ENCODE measurements at places on chromosomes 5 and 9.

DNA sequence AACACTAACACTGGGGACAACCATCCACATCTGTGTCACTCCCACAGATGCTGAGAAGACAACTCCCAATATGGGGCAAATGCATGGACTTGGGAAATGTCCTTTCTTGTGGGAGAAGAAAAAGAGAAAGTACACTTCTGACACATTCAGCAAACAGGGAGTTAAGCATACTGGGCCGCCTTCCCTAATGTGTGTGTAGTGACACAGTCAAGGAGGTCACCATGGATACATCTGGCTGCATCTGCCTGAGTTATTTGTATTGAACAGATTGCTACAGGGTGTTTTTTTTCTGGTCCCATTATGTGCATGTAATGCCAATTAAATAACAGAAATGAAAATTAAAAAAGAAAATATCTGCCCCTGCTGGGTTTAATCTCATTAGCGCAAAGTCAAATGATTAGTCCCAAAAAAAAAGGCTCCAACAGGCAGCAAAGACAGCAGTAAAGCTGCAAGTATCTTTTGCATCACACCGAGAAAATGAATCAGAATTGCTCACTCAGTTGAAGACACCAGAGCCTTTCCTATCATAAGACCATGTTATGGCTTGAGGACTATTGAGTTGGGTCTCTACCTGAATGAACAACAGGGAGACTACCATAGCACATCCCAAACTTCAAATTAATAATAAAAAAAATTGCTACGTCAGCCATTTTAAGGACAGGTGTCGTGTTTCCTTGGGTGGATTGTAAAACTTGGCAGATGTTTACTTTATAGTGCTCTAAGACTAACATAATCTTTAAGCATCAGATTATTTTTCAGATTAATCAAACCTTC is 395.9 kb downstream of the DTWD2 start:
- DNase-seq, result no peak

DNA sequence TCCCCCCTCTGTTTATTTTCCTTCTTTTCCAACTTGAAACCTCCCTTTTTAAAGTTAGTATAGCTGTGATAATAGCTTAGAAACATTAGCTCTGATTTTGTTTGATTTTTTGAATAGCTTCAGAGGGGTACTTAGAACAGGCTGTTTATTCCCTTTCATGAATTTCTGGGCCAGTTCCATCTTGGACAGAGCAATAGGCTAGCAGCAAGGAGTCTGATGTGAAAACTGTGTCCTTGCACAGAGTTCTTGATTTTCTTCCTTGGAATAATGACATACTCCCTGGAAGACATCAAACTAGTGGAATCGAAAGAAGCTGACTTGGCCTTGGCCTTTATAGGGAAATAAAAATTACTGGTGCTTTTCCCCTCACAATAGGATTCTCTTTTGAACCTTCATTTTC is 32.9 kb downstream of the NTRK2 start:
- DNase-seq, result no peak

DNA sequence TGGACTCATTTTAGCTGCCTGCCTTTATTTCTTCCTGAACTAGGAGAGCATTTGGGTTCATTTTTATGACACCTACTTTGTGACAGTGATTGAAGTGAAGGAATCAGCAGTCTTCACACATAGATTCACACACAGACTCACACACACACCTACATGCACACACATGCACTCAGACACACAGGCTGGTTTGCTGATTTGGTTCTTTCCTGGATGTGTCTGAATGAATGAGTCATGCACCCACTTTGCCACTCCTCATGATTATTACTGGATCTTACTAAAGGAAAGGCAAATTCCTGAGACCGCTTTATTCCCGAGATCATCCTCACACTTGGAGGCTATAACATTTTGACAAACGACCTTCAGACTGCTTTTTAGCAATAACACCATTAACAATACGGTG is 529.5 kb downstream of the AGTPBP1 start:
- no peak for DNase-seq

DNA sequence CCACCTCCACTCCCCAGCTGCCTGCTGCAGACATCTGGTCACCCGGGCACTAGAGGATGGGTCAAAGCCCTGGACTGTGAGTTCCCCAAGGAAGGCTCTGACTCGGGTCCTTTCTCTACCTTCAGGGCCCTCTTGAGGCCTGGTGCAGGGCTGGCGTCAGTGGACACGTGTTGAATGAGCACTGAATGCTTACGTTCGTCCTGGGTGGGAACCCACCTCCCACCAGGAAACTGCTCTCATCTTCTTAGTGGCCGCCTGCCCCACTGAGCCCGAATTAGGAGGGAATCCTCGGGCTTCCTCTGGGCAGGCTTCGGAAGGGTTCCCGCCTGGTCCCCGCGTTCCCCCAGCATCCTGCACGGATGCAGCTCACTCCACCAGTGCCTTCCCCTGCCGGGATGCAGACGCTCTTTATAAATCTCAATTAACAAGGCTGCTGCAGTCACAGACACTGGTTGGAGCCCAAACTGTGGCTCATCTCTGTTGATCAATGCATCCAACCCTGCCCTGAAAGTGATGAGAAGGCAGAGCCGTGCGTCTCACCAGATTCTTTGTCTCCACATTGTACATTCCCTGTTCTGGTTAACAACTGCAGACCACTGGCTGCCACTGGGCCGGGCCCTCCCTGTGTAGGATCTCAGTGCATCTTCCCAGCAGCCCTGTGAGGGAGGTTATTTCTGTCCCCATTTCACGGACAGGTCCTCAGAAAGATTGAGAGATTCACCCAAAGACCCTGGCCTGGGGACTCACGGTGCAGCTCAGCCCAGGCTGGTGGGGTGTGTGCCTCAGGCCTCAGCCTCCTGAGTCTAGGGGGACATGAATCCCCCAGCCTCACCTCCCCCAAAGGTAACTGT is 168.8 kb downstream of the GAPVD1 start:
- DNase-seq, result no peak

DNA sequence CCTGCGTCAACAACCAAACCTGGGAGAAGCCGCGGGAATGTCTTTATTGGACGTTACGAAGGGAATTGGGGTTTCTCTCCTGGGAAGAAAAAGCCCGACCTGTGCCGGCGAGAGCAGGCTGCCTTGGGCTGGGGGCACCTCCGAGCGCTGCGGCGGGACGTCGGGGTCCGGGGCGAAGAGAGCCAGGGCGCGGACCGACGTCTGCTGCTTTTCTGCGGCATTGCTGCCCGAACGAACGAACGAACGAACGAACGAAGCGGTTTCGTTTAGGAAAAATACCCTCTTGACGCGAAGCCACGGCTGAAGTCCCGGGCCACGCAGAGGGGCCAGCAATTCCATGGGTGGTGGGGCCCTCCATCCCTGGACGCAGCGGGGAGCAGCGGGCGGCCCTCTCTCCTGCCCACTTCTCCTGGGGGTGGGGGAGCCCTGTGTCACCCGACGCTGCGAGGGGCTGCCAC is 4.8 kb upstream of the PITX1 start:
- no peak for DNase-seq

DNA sequence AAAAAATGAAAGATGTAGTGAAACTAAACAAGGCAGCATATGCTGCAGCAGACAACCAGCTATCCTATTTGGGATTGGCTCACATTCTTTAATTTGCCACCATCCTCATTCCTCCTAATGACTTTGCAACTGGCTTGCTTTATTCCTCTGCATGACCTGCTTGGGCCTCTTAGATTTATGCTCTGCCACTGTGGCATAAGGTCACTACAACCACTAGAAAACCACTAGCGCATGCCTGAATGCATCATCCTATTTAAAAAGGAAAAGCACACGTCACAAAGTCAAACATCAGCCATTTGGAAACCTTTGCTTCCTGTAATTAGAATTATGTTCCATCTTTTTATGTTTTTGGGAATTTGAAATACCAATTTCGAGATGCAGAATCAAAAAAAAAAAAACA is 40.8 kb upstream of the CCDC152 start:
- DNase-seq, result no peak

DNA sequence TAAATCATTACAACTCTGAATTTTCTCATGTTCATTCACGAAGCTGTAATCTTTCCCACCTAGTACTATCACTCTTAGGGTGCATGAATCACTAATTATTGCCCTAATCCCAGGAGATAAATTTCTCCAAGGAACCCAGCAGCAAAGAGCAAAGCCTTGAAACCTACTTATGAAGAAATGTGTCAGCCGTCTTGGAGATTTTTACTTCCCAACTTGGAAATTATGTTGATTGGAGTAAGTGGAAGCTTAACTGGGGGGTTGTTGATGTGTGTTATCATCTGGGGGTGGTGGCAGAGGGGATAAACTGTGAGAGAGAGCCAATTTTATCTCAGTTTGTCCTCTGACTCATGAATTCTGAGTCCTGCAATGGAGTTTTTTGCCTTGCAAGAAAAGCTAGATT is 440.5 kb upstream of the WWC1 start:
- no peak for DNase-seq

DNA sequence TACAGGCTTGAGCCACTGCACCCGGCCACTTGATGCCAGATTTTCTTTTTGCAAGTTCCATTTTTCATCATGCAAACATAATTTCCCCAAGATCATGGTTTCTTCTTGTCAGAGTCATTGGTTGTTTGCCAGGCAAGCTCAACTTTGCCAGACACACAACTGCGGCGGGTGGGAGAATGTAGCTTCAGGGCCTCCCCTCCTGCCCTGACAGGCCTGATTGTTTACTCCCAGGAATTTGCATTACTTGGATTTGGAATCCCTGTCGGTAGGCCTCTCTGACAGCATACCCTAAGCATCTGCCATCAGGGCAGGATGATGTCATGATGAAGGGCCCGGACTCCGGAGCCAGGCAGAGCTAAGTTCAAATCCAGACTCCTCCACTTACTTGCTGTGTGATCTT is 15.1 kb downstream of the RPS14 start:
- no peak for DNase-seq

GRCh38 chr5:151182524-151182900 is 24.9 kb upstream of the ANXA6 start:
- DNase-seq, result no peak

DNA sequence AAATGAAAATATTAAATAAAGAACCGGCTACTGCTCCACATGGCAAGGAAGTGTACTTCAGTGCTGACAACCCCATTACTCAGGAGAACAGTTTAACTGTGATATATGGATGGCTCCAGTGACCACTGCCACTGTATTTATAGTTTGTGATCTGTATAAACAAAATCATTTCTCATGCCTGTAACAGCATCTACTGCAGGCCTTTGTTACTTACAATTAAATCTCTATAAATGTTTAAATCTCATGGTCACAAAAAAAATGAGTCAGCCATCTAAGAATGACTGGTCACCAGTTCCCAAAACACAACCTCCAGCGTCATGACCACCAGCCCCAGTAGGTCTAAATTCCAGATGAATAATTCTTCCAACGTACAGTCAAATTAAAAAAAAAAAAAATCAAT is 24.6 kb downstream of the SERINC5 start:
- DNase-seq, result no peak

GRCh38 chr9:126461029-126461428 is 134.4 kb downstream of the MVB12B start:
- DNase-seq, result no peak

- no peak for DNase-seq
These were observed 19.9 kb downstream of the ELL2 start for GRCh38 chr5:95941756-95942155.

- no peak for DNase-seq
These were observed 118.4 kb downstream of the NXNL2 start for GRCh38 chr9:88653406-88653805.

- DNase-seq, result no peak
These were observed 1.8 kb upstream of the AQP7 start for GRCh38 chr9:33403941-33404787.

- no peak for DNase-seq
These were observed 114.2 kb upstream of the ADAMTS16 start for GRCh38 chr5:5025774-5026408.

- DNase-seq, result no peak
These were observed 277.4 kb upstream of the MSX2 start for GRCh38 chr5:174446988-174447387.

- no peak for DNase-seq
These were observed 36.3 kb upstream of the UBTD2 start for GRCh38 chr5:172319708-172320441.

DNA sequence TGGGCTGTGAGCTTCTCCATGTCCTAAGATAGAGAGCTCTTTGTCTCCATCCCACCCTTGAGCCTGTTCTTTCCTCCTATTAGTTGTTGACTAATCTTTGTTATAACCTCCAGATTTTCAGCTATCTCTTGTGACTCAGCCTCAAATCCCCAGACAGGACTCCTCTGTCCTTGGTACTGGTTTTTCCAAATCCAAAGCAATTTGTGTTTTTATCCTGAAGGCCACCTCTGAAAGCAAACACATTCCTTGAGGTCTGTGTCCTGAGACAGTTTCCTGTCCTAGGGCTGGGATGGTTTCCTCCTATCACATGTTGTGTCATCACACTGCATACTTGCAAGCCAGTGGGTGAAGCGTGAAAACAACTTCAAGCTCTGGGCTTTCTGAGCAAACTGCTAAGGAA is 8.5 kb downstream of the TNC start:
- DNase-seq, result no peak

DNA sequence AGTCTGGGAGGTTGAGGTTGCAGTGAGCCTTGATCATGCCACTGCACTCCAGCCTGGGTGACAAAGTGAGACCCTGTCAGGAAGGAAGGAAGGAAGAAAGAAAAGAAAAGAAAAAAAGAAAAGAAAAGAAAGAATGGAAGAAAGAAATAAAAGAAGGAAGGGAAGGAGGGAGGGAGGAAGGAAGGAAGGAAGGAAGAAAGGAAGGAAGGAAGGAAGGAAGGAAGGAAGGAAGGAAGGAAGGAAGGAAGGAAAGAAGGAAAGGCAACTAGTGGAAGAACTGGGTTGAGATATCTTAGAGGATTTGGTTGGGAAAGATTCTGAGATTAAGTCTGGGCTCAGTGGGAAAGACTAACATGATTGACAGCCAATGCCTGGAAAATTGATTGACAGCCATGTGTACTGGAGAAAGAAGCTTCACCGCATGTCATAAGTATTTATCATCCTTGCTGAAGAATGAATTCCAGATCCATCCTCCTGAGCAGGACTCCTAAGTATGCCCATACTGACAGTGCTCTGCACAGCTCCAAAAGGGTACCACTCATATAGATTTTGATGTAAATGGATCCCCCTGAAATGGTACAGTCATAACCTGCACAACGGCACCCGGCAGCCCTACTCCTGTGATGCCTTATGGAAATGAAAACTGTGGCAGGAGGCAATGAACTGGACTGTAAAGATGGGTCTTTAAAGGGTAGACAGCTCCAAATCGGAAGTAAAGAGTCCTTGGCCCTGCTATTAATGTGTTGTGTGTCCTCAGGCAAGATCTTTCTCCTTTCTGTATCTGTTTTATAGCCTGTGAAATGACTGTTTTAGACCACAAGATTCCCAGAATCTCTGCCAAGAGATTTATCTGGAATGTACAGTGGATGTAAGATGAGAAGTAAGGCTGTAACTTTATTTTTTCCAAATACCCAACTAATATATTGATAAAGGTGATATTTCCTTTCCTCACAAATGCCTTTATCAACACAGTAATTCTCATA is 16.9 kb upstream of the ADRA1B start:
- DNase-seq, result no peak

Data from T-helper 9 cell (primary cell).